ENCODE measurements at places on chromosomes 16 and 17. TPM values are rescaled to one million over a fixed set of nuclear protein-coding genes. Genes with fewer than 3 reads are reported as not detected.

DNA sequence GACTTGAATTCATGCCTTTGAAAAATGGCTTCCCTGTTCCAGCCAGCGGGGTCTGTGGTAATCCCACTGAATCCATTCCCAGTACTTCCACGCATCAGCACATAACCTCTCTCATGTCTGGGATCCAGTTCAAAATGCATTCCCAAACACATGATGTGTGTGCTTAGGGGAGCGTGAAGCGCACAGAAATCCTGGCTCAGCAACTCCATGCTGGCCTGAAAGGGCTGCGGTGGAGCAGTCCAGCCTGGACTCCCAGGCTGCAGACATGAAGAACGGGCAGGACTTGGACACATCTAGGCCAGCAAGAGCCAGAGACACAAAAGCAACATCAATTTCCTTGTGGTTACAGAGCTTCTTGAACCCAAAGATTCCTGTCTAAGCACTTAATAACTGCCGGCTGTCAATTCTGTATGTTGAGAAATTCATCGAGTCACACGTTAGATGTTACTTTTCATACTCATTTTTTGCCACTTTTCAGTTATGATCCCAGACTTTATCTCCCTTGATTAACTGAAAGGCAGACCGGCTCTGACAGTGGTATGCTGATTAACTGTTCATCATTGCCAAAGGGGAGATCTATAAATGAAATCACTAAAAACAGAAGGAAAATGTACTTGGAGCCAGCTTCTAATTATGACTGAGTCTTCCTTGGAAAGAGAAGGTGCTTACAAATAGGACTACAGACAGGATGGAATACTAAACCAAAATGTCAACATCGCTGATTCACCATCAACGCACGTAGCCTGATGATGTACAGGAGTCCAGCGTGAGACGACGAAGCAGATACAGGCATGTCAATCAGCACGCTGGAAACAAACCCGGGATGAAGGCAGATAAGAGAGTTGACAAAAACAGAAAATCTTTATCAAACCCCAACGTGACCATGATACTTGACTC lies 23.0 kb downstream of the NSMCE1 start:
- no peak for DNase-seq

DNA sequence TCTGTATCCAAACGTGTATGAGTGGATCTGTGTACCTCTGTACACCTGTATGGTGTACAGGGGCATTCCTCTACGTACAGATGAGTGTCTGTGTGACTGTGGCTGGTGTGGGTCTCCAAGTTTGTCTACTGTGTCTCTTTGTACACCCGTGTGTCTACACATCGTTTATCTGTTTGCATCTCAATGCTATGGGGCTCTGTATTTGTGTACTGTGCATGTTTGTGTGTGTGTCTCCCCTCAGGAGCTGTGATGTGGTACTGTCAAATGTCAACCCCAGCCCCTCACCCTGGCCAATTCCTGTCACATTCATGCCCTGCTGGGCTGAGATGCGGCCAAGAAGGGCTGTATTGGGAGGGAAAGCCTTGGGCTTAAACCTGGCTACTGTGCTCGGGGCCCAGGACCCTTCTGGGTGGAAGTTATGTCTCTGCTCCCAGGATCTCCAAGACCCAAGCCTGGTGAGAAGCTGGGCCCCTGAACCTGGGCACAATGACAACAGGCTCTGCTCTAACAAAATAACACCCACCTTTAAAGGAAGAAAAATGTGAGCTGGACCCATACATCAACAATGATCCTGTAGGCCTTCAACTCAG lies 3.5 kb upstream of the NAGS start:
- DNase-seq, result no peak

DNA sequence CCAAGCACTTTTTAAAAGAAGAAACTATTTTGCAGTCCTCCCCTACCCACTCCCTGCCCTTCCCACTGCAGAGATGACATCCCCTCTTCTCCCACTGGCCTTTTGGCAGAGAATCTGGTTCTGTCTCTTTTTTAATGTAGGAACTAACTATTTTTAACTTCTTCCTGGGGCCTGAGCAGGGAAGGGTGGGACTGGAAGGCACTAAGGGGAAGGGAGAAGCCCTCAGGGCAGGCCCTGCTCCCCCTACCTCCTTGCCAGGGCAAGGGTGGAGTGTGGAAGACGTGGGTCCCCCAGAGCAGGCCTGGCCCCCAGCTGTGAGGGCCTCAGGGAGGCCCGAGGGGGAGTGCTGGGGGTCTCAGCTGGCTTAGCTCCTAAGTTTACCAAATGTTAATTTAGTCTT lies 19.5 kb downstream of the UNC13D start:
- no peak for DNase-seq

The CNGB1 gene
- 0.03 TPM for total RNA-seq

- no peak for DNase-seq
Measured at GRCh38 chr16:83402160-83402814, 405.5 kb upstream of the HSBP1 start.

The CEP95 gene
- 20.2 TPM for total RNA-seq

- DNase-seq, result no peak
Measured at GRCh38 chr16:89170346-89171215, 967 bp upstream of the CDH15 start.

- no peak for DNase-seq
Measured at GRCh38 chr17:13884347-13884746, 185.0 kb upstream of the COX10 start.

DNA sequence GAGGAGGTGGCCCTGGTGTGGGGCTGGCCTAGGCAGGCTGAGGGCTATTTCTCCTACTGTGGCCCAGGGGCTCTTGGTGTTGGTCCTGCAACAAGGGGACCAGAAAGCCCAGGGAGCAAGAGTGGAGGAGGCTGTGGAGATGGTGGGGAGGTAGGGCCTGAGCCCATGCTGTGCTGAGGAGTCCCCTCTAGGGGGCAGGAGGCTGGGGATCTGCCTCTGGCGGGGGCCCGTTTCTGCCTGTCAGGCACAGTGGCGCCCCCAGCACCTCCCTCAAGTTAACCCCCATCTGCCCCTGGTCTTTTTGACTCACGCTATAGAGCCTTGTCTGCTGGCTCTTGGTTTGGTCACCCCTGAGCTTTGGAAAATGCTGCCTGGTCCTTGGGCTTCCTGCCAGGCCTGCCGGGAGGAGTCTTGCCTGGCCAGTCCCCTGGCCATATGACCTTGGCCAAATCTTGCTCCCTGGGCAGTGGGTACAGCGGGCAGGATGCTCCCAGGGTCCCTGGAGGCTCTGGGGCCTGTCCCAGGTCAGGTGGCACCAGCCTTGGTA lies 5.9 kb downstream of the BAIAP2 start:
- DNase-seq, result no peak

The PRR35 gene
- 1.0 TPM for total RNA-seq

The WNT9B gene
- 0.28 TPM for total RNA-seq

GRCh38 chr16:69793526-69793925 lies 31.4 kb downstream of the WWP2 start:
- DNase-seq, result no peak

The EME1 gene
- total RNA-seq, result 0.38 TPM

GRCh38 chr16:85915125-85915845 lies 16.3 kb downstream of the IRF8 start:
- DNase-seq, result peak; percentile 78

All from pancreas (tissue), 10 donors.